ENCODE measurements at places on chromosomes 7 and 10.

GRCh38 chr7:152093717-152094116, 68.2 kb downstream of the GALNT11 start:
- DNase-seq = no peak

GRCh38 chr10:71015674-71016073, 127.3 kb upstream of the PCBD1 start:
- no peak for DNase-seq

- no peak for DNase-seq
These were observed 103.3 kb downstream of the FAM107B start for GRCh38 chr10:14671386-14671831.

DNA sequence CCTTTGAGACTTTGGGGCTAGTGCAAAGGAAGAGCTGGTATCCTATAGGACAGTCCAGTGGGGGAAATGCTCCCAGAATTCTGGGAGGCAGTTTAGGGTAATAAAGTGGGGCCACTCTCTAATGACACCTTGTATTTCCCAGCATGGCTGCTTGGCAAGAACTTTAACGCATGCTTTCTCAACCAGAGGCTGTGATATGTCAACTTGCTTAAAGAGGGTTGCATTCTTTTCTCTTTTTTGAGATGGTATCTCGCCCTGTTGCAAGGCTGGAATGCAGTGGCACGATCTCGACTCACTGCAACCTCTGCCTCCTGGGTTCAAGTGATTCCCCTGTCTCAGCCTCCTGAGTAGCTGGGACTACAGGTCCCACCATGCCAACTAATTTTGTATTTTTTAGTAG, 38.4 kb downstream of the ALDH18A1 start:
- DNase-seq = no peak

GRCh38 chr10:103877861-103878260, 22.5 kb upstream of the SH3PXD2A start:
- DNase-seq = no peak

DNA sequence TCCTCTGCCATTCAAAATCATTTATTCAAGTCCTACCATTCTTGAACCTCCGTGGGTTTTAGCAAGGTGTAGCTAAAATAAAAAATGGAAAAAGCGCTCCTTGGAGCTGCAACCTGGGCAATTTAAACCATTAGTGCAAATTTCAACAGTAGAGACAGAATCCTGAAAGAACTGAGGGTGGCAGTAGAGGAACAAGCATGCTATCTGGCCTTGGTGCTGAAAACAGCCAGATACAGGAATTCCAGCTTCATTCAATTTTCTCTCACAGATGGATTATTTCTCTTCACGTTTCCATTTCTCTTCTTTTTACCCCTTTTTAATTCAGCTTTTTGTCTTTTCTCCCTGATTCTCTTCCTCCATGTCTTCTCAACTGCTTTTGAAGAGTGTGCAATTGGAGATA, 77.7 kb downstream of the OTUD1 start:
- DNase-seq = no peak

DNA sequence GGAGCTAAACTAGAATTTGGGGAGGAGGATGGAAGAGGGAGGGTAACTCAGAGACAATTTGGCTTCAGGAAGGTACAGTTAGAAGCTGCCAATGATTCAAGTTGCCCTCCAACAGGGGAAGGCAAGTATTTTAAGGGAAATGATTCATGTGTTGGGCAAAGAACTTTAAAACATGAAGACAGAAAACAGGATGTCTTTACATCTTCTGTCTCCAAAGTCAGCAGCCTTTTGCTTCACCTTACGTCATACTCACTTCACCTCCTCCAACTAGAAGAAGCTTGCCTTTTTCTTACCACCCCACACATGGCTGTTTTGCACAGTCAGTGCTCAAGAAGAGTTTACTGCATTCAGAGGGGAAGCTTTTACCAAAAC, 36.1 kb downstream of the PPP1R3C start:
- no peak for DNase-seq

- no peak for DNase-seq
These were observed 13.5 kb downstream of the PTPN12 start for GRCh38 chr7:77550586-77550985.

DNA sequence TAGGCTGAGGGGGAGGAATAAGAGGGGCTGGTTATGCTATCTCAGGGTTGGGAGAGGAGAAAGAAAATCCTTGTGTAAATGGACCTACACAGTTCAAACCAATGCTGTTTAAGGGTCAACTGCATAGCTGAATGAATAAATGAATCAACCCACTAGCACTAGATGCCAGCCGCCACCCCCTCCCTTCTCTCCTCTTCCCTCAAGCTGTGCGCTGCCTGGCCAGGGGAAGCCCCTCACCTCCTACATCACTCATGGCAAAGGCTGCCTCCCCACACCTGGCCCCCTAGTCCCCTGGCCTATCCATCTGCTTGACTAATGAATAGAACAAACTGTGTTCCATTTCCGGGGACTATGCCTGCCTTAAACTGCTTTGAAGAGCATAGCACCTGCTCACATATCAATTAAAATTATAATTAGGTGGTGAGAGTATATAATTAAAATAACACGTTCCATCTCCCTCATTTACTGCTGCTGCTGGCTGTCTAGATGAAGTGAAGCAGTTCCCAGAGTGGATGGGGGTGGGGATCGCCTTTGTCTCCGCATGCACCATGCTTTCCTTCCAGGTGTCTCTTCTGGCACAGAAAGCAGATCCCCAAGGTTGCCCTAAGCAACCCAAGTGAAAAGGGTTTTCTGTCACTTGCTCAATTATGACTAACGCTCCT, 32.6 kb downstream of the GRID1 start:
- no peak for DNase-seq

DNA sequence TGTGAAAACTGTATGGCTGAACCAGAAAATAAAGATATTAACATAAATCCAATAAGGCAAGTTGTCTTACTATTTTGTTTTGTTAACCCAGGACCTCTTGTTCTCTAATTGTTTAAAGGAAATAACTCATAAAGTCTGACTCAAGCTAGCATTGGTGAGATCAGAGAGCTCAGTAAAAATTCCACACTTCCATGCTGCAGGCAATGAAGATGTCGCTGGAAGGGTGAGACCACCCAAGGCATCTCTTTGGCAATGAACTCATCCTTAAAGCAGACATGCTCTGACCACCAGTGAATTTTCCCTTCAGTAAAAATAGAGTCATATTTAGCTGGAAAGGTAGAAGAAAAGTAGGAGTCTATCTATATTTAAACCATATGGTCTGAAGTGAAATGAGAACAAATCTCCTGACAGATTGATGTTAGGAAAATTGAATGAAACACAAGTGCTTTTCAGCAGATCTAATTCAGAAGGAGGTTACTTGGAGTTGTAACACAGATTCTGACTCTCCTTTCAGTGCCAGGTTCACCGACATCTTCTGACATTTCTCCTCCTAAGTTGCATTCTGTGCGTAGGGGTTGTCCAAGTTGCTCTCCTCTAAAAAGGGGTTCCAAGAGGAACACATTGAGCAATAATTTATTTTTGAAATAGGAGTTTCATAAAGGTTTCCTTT, 32.8 kb upstream of the VIPR2 start:
- no peak for DNase-seq

GRCh38 chr7:48438206-48438605, 266.9 kb downstream of the ABCA13 start:
- DNase-seq = no peak

DNA sequence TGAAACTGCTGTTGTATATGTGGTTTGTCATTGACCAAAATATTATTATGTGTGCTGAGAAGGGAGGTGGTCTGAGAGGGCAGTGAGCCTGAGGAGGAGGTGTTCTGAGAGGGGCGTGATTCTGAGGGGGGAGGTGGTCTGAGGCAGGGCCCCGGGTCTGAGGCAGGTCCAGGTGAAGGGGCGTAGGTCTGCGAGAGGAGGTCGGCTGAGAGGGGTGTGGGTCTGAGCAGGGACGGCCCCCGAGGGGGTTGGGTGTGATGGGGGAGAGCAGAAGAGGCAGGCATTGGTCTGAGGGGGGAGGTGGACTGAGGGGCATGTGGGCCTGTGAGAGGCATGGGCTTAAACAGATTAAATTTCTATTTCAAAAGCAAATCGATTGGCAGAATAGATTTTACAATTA, 32.4 kb downstream of the AKR1C4 start:
- DNase-seq = no peak

- DNase-seq = no peak
These were observed 70.2 kb upstream of the CCDC71L start for GRCh38 chr7:106731187-106731586.

- no peak for DNase-seq
These were observed 14.0 kb upstream of the SCART1 start for GRCh38 chr10:133439517-133440461.

GRCh38 chr10:78777867-78778266, 290.9 kb upstream of the ZMIZ1 start:
- no peak for DNase-seq

DNA sequence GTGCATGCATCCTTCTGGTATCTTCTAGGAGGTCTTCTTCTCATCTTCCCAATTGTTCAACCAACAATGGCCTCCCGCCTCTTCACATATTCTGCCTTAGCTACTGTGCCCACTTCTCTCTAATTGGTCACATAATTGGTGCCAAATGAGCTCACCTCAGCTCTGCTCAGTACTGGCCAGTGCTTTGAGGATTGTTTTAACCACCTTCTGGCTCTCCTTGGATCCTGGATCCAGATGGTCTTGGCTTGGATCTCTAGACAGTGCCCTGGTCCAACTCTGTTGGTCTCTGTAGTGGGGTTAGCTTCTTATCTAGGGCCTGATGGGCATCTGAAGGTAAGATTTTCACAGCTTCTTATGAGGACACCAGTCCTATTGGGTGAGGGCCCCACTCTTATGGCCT, 820.8 kb downstream of the TYW1 start:
- no peak for DNase-seq

DNA sequence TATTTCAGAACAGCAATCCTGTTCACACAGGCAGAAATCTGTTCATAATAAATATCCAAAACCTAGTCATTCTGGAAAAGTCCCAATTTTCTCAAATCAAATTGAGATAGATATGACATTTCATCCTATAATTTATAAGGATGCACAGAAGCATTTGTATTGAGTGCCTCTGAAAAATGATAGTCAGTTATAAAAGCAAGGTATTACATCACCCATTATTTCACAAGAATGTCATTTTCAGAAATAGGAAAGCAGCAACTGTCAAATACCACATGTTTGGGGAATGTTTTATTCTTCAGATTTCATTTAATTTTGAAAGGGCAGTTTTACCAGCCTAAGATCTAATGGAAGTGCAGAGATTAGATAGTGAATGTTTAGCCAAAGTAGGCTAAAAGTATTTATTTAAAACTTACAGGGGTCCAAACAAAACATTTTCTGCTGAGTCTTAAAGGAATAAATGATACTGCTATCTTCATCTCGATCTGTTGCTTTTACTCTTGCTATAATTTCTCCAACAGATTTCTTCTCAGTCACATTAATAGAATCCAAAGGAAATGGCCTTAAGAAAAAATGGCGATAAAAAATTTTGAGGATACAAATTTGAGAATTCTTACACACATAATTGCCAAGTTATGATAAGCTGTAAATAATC, 185.8 kb downstream of the HGF start:
- DNase-seq = no peak

- DNase-seq = no peak
These were observed 135.3 kb downstream of the KIAA1217 start for GRCh38 chr10:24344279-24344678.

Data from nucleus accumbens (tissue), 56 donors.